Stomach (tissue), 19 donors: ENCODE measurements at places on chromosomes 5 and 9.

DNA sequence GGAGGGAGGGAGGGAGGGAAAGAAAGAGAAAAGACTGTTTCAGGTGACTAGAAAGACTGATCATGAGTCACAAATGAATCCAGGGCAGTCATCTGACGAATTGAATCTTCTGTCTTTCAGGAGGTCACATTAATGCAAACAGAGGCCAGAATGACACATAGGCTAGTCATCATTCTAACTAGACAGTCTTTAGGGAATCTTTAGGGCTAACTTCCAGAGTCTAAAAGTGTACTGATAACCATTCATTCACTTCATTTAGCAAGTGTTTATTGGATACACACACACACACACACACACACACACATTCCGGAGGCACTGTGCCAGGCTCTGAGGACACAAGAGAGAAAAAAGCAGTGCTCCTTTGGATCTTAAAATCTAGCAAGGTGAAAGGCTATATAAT lies 156.7 kb downstream of the EBF1 start:
- no peak for DNase-seq

DNA sequence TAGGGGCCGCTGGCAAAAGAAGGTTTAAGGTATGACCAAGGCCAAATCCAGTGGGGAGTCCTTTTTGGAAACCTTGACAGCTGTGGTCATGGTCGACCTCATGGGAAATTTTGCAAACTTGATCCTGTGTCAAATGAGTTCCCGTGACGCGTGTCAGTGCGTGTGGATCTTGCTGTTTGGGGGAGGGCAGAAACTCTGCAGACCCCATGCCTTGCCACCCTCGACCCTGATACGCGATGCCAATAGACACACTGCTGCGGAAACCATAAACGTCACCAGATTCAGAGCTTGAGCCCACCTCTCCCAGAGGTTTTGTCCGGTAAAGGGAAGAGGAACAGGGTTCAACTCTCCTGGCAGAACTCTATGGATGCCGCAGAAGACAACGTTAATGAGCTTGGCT lies 104.7 kb downstream of the ADAMTS2 start:
- no peak for DNase-seq

DNA sequence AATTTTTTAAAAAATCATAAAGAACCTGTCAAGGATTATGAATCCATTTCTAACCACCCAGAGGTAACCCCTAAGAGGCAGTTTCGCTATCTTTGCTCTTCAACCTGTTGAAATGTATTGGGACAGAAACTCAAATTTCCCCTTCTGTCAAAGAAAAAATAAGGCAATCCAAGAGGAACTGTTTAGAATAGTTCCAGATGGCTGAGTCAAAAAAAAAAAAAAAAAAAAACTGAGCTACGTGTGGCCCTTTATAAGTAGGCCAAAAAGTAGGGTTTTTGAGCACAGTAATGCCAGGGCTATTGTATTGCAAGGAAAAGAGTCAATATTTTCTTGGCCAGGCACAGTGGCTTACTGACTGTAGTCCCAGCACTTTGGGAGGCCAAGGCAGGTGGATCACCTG lies 94.9 kb downstream of the RAD23B start:
- DNase-seq, result no peak

- DNase-seq, result peak; percentile 65
Observed at GRCh38 chr9:94919376-94920098, 193.0 kb downstream of the AOPEP start.

DNA sequence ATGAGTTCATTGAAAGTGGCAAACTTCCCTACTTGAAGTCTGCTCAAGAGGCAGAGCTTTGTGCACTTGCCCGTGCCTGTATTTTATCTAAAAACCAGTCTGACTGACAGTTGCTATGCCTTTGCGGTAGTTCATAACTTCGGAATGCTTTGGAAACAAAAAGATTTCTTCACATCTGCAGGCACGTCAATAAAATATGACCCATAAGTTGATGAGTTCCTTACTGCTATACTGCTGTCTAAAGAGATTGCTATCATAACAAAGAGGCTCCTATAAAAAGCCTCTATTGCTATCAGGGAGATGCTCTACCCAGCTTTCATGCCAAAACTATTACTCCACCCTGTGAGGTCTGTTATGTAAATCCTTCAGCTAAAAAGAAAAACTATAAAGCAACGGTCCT lies 25.4 kb upstream of the RNF20 start:
- no peak for DNase-seq

DNA sequence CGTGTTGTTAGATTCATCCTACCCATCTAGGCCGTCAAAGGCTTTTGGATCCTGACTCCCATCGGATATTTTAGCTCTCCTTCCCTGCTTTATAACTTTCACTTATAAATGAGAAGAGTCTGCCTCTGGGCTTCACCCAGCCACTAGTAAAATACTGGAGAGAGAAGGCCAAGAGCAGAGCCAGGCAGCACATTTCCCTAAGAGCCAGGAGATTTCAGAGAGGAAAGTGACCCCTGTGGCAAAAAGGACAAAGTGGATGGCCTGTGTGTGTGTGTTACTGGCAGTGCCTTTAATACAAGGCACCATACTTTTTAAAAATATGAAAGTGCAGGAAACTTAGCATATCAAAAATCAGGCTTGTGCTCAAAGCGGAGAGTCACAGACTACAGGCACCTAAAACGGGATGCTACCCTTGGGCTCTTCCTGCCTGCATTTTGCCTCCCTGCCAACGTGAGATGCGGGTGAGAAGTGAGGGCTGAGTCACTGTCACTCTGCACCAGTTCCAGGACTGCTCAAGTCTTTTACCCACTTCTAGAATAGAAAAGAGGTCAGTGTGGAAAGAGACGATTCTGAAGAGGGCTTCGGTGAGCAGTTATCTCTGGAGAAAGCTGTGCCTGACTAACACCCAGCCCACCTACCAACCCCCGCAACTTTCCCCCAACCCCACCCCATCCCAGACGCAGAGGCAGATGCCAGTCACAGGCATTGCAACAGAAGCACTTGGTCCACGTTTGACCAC lies 15.9 kb downstream of the NFIL3 start:
- DNase-seq, result no peak

GRCh38 chr5:104734046-104734445 lies 1171.5 kb upstream of the NUDT12 start:
- no peak for DNase-seq

DNA sequence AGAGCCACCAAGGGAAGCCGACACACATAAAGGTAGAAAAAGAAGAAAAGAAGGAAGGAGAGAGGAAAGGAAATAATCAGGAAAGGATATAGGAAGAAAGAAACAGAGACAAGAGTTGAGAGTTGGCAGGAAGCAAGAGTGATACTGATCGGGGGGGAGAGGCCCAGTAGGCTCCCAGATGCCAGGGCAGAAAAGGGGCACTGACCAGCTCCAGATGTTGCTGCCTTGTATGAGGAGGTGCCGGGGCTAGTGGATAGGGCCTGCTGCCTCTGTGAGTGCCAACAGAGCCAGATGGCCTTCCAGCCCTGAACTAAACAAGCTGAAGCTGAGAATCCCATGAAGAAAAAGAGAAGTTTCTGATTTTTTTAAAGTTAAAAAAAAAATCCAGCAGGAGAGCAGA lies 82.0 kb upstream of the TRIM32 start:
- DNase-seq, result no peak

GRCh38 chr9:88537761-88538091 lies 2.7 kb downstream of the NXNL2 start:
- DNase-seq, result peak; percentile 40

DNA sequence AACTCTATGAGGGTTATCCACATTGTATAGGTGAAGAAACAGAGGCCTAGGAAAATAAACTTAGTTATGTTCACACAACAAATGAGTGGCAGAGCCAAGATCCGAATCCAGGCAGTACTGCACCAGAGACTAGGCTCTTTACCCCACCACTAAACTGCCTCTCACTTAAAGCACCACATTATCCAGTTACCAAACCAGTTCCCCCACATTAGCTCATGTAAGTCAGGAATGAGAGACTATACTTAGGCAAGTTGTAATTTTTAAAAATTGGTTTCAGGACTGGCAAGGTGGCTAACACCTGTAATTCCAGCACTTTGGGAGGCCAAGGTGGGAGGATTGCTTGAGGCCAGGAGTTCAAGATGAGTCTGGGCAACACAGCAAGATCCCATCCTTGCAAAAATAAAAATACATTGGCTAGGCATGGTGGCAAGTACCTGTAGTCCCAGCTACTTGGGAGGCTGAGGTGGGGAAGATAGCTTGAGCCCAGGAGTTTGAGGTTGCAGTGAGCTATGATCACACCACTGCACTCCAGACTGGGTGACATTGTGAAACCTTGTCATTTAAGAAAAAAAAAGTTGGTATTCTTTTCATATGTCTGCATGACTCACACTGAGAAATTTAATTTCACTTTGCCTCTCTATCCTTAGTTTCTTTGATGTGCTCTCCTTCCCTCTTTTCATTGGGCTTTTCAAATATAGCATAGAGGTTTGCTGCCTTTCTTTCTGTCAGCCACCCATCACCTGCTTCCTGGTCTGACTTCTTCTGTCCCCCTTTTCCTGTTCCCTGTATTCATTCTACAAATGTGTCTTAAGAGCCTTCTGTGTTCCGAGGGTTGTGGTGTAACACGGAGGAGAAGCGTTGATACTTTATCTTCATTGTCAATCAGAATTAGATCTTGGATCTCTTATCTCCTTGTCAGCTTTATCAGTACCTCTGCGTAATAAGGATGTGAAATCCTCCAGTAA lies 64.7 kb downstream of the ERMP1 start:
- no peak for DNase-seq

DNA sequence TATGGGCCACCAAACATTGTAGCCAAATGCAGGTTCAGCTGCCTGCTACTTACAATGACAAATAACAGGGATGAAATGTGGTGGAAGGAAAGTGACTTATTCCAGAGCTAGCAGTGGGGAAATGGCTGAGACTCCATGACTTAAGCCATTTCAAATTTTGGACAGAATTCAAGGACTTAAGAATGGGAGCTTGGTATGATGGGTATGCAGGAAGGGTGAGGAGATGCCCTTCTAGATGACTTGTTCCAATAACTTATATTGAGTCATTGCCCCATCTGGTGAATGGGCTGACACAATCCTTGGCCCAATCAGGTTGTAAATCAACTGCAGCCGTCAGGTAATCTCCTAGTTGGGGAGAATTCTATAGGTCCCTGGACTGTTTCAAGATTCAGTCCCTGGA lies 230.7 kb upstream of the SGCD start:
- no peak for DNase-seq

- no peak for DNase-seq
Observed at GRCh38 chr9:123541411-123541810, 185.4 kb downstream of the CRB2 start.

GRCh38 chr9:137194388-137194787 lies 5.9 kb downstream of the SSNA1 start:
- DNase-seq, result peak; percentile 56

DNA sequence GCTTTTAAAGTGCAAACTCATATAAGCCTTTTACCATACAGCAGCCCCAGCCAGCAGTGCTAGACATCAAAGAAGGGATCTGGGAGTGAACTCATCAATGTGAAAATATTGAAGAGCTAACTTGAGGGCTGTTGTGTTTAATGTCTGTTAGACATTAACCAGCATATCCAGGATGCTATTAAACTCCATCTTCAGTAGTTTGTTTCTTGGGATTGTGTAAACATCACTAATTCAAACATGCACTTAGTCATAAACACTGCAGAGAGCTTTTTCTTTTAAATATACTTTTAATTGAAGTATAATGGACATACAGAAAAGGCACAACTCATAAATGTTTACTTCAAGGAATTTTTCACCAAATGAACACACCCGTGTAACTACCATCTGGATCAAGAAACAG lies 81.8 kb downstream of the TMEM252 start:
- DNase-seq, result peak; percentile 49

DNA sequence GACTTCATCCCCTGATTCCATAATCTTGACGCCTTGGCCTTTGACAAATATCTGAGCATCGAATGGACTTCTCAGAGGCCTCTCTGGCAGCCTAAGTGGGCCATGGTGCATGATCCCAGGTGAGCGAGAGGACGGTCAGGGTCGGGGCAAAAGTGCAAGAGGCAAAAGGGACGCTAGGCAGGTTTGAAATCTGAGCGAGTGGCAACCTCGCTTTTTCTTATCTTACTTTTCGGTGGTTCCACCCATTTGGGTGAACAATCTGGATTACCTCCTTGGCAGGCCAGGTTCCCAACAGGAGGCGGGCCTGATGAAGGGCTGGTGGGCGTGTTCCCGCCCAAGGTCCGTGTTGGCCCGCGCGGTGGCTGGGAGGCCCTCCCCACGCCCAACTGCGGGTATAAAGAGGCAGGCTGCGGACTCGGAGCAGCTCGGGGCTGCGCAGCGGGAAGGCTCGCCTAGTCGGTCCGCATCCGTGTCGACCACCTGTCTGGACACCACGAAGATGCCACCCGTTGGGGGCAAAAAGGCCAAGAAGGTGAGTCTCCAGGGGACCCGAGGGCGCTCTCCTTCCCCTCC lies at the start of gene BHMT:
Gene BHMT, plus strand, starts transcription at position 423 of the 573 bp plus-strand sequence. Its CDS starts 77 bp downstream, at position 500.
- DNase-seq, result peak; percentile 69

- DNase-seq, result no peak
Observed at GRCh38 chr5:114327987-114328386, 33.9 kb upstream of the KCNN2 start.

DNA sequence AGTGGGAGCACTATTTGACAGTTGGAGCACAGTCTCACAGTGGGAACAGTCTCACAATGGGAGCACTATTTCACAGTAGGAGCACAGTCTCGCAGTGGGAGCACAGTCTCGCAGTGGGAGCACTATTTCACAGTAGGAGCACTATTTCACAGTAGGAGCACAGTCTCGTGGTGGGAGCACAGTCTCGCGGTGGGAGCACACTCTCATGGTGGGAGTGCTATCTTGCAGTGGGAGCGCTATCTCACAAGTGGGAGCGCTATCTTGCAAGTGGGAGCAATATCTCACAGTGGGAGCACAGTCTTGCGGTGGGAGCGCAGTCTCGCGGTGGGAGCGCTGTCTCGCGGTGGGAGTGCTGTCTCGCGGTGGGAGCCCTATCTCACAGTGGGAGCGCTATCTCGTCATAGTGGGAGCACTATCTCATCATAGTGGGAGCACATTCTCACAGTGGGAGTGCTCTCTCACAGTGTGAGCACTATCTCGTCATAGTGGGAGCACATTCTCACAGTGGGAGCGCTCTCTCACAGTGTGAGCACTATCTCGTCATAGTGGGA lies 56.1 kb downstream of the MED10 start:
- no peak for DNase-seq

- peak; percentile 88 for DNase-seq
Observed at GRCh38 chr9:36154331-36154952, 14.7 kb upstream of the CCIN start.
